ENCODE measurements at places on chromosomes 1 and 21. TPM values are rescaled to one million over a fixed set of nuclear protein-coding genes. Genes with fewer than 3 reads are reported as not detected.
A peak's percentile ranks its signal among the peaks of the same experiment; 100 is the strongest.

GRCh38 chr21:19124691-19125090 lies 721.1 kb upstream of the TMPRSS15 start:
- DNase-seq = no peak

ABCG1 gene
- 4.0 TPM for total RNA-seq

SGIP1 gene
- total RNA-seq = 3.2 TPM

GRCh38 chr1:62247391-62248168 lies 52.9 kb downstream of the L1TD1 start:
- peak; percentile 38 for DNase-seq

DNA sequence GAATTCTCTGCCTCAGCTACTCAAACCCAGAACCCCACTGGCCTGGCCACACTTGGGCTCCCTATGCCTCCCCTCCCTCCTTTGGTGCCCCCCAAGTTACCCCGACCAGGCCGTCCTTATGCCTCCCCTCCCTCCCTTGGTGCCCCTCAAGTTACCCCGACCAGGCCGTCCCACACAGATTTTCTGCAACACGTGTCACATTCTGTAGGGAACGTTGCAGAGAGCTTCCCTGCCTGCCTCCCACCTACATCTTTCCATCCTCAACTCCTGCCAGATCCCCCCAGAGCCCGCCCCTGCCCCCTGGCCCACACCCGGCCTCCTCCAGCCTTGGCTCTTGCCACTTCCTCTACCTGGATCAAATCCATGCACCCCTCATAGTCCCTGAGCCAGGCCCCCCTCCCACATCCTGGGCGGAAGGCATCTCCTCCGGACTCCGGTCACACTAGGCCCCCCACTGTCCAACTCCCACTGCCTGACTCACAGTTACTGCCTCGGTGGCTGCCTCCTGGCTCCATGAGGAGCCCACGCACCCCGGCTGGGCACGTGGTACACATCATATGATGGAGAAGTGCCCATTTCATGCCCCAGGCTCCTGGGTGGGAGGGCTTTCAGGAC lies 41.2 kb downstream of the KCNAB2 start:
- no peak for DNase-seq

- DNase-seq = peak; percentile 80
Observed at GRCh38 chr1:48202030-48202752, 20.3 kb upstream of the SLC5A9 start.

SUMO3 gene
- total RNA-seq = 85.4 TPM

- DNase-seq = no peak
Observed at GRCh38 chr1:172897738-172898137, 153.0 kb downstream of the TNFSF18 start.

DNA sequence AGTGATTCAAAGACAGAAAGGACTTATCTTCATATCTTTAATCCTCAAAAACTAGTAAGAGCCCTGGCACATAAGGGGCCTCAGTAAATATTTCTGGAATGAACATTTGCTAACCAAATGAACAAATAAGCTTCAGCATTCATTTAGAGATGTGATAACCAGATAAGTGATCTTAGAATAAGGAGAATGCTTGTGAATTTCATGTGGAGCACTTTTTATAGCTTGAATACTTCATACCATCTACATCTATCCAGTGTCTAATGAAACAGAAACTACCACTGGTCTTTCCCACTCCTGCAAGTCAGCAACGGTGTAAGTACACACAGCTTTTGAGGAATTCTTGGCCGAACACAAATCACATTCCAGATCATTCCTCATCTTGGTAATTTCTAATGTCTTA lies 38.5 kb downstream of the EDEM3 start:
- DNase-seq = no peak

GRCh38 chr1:210882414-210883221 lies 251.3 kb downstream of the KCNH1 start:
- no peak for DNase-seq

IRF2BP2 gene
- total RNA-seq = 62.4 TPM

RNF186 gene
- total RNA-seq = not detected

DNA sequence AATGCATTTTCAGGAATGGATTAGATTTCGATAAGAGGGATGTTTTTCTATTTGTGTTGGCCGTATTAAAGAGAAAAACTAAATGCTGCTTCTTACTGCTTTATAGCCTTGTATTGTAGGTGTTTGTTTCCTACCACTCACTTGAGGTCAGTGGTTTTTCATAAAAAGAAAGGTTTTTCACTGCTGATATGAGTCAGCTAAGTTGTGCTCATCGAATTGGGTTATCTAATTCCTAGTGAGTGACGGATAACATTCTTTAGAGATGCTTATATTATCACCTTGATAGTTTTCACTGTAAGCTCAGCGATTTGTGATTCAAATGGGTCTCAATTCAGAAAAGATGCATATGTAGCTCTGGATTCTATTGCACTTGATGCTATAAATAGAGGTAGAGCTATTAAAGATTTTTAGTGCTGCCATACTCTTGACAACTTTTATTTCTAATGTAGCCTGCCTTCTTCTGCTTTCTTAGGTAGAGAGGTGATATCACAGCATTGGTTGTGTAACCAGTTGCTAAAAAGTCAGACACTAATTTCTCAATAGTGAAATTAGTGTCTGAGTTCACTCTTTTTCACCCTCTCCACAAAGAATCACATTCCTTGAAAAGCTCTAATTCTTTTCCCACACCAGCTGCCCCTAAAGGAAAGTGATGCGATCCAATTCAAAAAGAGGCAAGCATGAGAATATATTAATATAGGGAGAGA lies 180.0 kb downstream of the RASAL2 start:
- DNase-seq = no peak

- no peak for DNase-seq
Observed at GRCh38 chr21:34618941-34619340, 4.0 kb upstream of the RCAN1 start.

DNA sequence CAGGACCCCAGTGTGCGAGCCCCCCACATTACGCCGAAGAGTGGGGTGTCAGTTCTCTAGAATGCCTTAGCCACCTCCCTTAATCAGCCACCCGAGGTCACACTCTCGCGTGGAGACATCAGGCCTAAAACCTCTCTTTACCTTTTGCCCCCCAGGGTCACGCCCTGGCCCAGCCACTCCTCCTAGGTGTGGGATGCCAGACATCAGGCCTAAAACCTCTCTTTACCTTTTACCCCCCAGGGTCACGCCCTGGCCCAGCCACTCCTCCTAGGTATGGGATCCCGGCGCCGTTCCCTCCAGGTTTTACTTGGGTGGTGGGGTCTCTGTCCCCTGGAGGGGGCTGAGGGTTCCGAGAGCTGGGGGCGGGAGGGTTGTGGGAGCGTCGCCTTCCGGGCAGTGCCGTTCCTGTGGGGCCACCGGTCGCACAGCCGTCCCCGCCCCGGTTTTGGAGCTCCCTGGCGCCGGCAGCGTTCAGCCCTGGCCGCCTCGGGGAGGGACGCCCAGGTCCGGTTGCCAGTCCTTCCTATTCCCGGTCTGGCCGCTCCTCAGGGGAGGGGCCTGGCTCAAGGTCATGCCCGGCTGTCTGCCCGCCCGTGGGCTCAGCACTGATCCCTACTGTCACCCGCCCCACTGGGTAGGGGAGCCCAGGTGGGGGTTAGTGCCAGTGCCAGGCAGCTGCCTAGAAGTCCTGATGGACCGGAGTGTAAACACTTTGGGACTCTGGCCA lies 882 bp downstream of the VPS13D start:
- peak; percentile 36 for DNase-seq

BARHL2 gene
- total RNA-seq = not detected

GRCh38 chr21:38095220-38095619 lies 161.6 kb upstream of the KCNJ15 start:
- no peak for DNase-seq

ANKRD65 gene
- total RNA-seq = 1.9 TPM

DNA sequence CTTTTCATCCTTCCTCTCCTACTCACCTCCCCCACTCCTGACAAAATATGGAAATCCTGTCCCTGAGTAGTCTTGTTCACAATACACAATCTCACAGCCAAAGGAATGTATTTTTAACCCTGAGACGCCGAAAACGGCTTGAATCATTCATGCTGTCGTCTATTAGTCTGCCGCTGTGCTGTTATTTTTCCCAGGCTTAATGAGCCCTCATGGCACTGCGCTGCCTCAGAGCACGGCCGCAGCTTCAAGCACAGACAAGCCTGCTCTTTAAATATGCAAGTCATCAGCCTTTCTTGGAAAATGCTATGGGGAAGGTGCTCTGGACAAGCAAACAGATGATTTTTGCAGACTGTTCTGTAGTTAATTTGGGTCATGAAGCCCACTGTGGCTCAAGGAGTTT lies 302.7 kb downstream of the DISC1 start:
- DNase-seq = no peak

NHLH1 gene
- total RNA-seq = 0.70 TPM

GRCh38 chr21:16418226-16418625 lies 688.4 kb downstream of the USP25 start:
- no peak for DNase-seq

RNU1-2 gene
- 1,197 TPM for total RNA-seq

NPHP4 gene
- 16.8 TPM for total RNA-seq

DNA sequence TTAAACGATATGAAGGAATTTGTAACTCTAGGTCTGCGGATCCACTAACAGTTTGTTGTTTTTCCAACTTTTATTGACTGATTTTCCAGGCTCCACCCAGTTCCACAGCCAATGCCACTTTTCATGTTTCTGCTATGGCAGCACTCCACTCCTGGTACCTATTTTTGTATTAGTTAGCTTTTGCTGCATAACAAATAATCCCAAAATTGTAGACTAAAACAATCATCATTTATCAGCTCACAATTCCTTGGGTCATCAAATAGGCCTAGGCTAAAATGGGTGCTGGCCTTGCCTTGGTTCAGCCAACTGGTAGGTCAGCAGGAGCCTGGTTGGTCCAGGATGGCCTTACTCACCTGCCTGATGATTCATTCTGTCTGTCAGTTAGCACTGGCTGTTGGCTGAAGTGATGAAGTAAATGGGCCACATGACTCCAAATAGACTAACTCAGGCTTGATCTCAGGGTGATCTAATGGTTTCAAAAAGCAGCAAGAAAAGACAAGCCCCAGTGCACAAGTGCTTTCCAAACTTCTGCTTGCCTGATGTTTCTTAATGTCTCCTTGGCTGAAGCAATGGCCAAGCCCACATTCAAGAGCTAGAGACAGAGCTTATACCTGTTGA lies 3.2 kb upstream of the C8B start:
- no peak for DNase-seq

GRCh38 chr1:15016001-15016400 lies 137.5 kb upstream of the TMEM51 start:
- DNase-seq = no peak

DNA sequence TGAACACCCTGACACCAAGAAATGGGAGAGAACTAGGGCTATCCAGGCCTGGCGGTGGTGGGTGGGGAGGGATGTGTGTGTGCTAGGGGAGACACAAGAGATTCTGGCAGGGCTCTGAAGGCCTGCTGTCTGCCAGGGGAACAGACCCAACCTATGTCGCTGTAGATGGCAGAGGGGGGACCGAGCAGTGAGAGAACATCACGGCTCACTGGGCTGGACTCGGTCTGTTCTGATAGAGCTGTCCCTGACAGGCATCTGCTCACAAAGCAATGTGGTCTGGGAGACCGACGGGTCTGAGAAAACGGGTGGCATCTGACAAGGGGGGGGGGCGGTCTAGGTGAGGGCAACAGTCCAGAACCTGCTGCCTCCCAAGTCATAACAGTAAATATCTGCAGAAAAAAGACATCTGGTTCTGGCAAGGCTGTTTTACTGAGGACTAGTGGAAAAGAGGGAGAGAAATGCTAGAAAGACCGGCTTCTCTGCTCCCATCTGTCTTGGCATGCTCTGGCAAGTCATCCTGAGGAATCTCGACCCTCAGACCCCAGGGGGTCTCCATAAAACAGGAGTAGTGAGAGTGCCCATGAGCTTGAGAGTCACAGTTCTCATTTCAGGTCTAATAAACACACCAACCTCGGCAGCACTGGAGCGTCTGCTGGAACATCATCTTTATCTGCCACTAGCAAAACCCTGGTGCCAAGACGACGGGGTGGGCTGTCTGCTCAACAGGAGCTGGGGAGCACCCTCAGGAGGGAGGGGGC lies 36.5 kb downstream of the SLC66A1 start:
- DNase-seq = no peak

DNA sequence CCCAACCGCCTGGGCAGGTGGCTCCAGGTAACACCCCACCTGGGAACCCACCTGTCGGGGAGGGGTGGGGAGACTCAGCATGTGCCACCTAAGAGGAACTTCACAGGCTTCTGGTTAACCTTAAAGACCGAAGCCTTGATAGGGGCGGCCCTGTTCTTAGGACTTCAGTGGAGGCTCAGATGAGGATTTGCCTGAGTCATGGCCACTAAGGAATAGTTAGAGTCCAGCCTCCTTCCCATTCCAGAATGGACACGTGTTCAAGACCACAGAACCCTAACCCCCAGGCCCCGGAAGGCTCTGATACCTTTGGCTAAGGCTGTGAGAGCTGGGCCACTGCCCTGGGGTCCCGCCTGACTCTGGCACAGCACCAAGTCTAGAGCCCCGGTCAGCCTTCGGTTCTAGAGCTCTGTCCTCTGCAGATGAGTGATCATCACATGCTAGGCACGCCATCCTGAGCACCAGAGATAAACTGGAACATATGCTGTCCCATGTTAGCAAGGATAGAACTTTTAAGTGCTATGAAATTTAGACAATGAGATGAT lies 20.3 kb downstream of the PADI6 start:
- no peak for DNase-seq

DNA sequence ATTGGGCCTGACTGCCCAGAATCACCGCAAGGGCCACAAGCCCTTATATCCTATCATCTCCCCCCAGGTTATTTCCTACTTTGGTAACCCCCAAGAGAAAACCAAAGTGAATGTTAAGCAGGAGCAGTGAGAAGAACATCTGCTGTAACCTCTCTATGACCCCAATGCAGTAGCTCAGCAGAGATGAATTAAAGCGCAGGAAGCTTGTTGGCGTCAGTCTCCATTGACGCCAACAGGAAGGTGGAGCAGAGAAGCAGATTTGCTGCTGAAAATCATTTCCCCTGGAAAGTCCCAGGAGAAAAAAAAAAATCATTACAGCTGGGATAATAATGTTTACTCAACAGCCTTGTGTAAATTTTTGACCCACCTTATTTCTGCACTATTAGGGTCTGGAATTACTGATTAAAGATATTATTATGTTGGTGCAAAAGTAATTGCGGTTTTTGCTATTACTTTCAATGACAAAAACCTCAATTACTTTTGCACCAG lies 33.2 kb upstream of the FAM163A start:
- DNase-seq = no peak

SAMD11 gene
- 2.3 TPM for total RNA-seq

- peak; percentile 14 for DNase-seq
Observed at GRCh38 chr1:214658785-214659184, 55.8 kb downstream of the CENPF start.

GRCh38 chr1:10762153-10762523 lies 34.3 kb downstream of the CASZ1 start:
- no peak for DNase-seq
